ENCODE measurements at places on chromosomes 3 and 15.

- no peak for DNase-seq
These were observed 95.8 kb downstream of the PPARG start for GRCh38 chr3:12384451-12385233.

DNA sequence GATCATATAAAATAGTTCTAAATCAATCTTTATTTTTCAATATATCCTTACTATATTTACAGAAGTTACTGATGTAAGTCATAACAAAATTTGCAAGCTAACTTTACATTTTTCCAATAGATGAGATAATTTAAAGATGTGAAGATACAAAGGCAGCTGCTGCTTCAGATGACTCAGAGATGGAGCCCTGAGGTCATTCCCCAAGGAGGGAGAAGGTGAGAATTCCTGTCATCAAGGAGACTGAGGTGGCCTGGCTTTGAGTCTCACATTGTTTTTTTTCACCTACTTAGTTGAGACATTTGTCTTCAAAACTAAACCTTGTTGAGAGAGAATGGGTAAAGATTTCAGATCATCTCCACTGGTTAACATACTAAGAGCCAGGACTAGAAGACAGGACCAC is 3.9 kb upstream of the SAMD7 start:
- DNase-seq, result no peak

GRCh38 chr3:34882764-34883163 is 756.6 kb upstream of the ARPP21 start:
- DNase-seq, result no peak

- DNase-seq, result no peak
These were observed 66.5 kb upstream of the BCL6 start for GRCh38 chr3:187811585-187812250.

- DNase-seq, result no peak
These were observed 37.3 kb upstream of the POU1F1 start for GRCh38 chr3:87313641-87314040.

DNA sequence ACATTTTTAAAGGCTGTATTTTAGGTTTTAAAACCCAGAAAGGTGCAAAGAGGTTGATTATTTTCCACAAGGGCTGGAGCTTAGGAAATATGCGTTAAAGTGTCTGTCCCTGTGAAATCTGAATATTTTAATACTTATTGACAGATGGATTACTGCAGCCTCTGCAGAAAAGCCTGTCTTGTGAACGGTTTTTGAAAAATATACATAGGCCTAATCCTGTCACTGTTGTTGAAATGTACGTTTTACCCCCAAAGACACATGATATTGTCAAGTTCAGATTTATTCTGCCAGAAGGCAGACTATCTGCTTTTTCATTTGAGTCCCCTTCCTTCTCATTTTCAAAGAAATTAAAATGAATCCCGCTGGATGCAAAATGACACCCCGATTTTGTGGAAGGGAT is 2.2 kb upstream of the BCL6 start:
- no peak for DNase-seq

GRCh38 chr3:123385981-123386380 is 62.9 kb downstream of the ADCY5 start:
- DNase-seq, result no peak

GRCh38 chr3:168047190-168047795 is 48.4 kb downstream of the GOLIM4 start:
- no peak for DNase-seq

DNA sequence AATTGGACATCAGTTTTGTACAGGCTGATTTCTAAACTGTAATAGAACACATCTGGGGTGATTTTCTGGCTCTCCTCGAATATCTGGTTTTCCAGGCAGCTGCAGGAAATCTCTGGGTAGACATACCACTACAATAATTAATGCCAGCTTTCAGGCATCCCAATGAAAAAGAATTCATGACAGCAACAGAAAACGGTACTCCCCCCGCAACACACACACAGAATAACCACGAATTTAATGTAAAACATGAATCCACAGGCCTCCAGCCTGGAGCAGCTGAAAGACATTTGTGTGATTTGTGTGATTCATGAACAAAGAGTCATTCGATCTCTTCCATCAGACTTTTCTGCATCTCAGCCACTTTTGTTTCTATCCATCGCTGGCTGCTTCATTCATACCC is 262.2 kb downstream of the MAGI1 start:
- no peak for DNase-seq

GRCh38 chr3:12967606-12968351 is 105.5 kb downstream of the IQSEC1 start:
- peak; percentile 90 for DNase-seq
